ENCODE measurements at places on chromosomes 4 and X. TPM values are rescaled to one million over a fixed set of nuclear protein-coding genes. Genes with fewer than 3 reads are reported as not detected.

IL1RAPL2 gene
- 0.03 TPM for total RNA-seq

MAGIX gene
- total RNA-seq = 4.8 TPM

KIT gene
- 0.03 TPM for total RNA-seq

BMP3 gene
- 0.05 TPM for total RNA-seq

RNF150 gene
- 1.5 TPM for total RNA-seq

HTRA3 gene
- 49.3 TPM for total RNA-seq

RAB9B gene
- 2.1 TPM for total RNA-seq

GAGE1 gene
- total RNA-seq = not detected

LNX1 gene
- 35.3 TPM for total RNA-seq

MAGEB2 gene
- not detected for total RNA-seq

CSN1S1 gene
- total RNA-seq = not detected

PCDH7 gene
- 50.9 TPM for total RNA-seq

NCBP2L gene
- not detected for total RNA-seq

TRPC5OS gene
- total RNA-seq = not detected

WAS gene
- total RNA-seq = 0.19 TPM

CXCL3 gene
- total RNA-seq = 1.8 TPM

ZDHHC15 gene
- 0.99 TPM for total RNA-seq
